ENCODE measurements at places on chromosomes 1 and 21.

DNA sequence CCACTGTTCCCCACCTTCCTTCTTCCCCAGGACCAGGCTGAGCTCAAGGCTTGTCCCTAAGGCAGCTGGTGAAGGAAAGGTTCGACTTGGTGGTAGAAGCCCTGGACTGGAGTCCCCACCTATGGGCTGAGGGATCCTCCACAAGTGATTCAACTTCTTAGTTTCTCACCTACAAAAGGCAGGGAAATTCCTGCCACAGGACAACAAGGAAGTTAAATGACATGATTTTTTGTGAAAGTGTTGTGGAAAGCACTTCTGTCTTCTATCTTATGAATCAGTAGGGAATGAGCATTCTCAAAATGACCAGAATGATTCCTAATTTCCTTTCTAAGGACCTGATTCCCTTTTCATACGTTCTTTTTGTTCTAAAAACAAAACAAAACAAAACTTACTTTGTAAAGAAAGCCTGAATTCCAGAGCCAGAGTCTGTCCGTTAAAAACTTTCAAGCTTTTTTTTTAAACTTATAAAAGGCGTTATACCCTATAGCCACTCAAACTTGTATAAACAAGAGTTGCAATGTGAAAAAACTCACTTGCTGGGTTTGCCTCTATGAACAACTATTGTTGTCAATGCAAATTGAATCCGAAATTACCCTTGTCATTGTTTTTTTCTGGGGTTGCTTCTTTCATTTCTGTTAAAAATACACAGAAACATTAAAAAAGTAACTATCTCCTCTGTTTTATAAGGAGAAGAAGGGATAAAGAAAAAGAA, 12.2 kb downstream of the KCNJ15 start:
- peak; percentile 48 for DNase-seq

DNA sequence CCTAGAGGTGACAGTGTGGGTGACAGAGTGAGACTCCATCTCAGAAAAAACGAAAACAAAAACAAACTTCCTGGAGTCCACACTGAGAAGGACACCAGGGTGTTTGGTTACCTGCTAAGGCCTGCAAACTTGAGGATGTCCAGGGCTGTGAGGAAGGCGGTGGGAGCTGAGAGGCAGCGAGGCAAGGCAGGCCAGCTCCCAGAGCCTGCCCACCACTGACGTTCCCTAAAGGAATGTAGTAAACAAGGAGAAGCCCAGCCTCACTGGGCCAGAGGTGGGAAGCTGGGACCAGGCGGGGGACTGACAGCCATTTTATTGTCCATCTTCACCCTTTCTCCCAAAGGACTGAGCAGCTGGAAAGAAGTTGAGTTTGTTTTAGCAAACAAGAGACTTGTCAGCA, 24.1 kb downstream of the SHISA4 start:
- DNase-seq = no peak

GRCh38 chr1:151807766-151808165, 2.5 kb upstream of the LINGO4 start:
- no peak for DNase-seq

GRCh38 chr1:2480236-2480985, 4.3 kb downstream of the PLCH2 start:
- DNase-seq = no peak

- DNase-seq = no peak
Observed at GRCh38 chr1:201283836-201284553, 689 bp downstream of the PKP1 start.

GRCh38 chr1:55067022-55067778, 27.9 kb downstream of the PCSK9 start:
- DNase-seq = no peak

DNA sequence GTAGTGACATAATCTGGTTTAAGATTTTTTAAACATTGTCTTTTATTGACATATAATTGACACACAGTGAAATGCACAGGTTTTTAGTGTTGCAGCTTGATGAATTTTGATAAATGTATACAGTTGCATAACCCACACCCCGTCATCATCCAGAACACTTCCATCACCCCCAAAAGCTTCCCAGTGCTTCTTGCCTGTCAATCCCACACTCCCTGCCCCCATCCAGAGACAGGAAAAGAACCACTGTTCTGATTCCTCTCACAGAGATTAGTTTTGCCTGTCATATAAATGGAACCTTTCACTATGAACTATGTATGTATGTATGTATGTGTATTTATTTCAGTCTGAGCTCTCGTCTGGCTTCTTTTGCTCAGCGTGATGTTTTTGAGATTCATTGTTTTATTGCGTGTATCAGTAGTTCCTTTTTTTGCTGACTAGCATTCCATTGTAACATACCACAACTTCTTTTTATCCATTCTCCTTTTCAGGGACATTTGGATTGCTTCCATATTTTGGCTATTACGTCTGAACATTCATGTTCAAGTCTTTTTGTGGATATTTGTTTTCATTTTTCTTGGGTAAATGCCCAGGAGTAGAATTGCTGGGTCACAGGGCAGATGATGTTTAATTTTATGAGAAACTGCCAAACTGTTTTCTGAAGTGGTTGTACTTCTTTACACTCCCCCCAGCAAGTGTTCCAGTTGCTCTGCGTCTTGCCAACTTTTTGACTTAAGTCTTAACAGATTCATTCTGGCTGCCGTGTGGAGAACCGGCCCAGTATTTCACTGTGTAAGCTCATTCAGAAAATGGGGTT, 8.7 kb downstream of the UBIAD1 start:
- DNase-seq = no peak

GRCh38 chr1:234614081-234614489, 4.1 kb upstream of the IRF2BP2 start:
- no peak for DNase-seq

- no peak for DNase-seq
Observed at GRCh38 chr1:34131396-34132160, 33.5 kb downstream of the CSMD2 start.

DNA sequence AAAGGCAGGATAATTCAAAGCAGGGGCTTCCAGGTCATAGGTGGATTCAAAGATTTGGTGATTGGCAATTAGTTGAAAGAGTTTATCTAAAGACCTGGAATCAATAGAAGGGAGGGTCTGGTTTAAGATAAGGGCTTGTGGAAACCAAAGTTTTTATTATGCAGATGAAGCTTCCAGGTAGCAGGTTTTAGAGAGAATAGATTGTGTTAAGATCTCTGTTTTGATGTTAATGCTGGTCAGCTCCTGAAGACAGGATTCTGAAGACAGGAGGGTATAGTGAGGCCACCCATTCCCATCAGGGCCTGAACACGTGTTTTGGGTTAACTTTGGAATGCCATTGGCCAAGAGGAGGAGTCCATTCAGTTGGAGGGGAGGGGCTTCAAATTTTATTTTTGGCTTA, 6.1 kb upstream of the PTBP2 start:
- DNase-seq = no peak

- no peak for DNase-seq
Observed at GRCh38 chr1:169586067-169586394, 250 bp downstream of the F5 start.

GRCh38 chr1:10249808-10250457, 39.6 kb downstream of the KIF1B start:
- DNase-seq = no peak

GRCh38 chr1:11289064-11289463, 16.1 kb downstream of the UBIAD1 start:
- DNase-seq = no peak

GRCh38 chr1:180215856-180216625, 14.0 kb upstream of the LHX4 start:
- DNase-seq = no peak

GRCh38 chr1:79785964-79786363, 779.4 kb upstream of the ADGRL4 start:
- DNase-seq = no peak

DNA sequence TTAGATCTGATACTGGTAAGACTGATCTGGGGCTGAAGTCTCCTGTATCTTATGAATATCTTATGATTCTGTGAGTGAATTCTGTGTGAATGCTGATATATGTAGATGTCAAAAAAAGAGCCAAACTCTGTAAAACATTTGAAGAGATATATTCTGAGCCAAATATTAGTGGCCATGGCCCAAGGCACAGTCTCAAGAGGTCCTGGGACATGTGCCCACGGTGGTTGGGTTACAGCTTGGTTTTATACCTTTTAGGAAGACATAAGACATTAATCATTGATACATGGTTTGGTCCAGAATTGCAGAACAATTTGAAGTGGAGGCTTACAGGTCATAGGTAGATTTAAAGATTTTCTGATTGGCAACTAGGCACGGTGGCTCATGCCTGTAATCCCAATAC, 118.3 kb downstream of the KCNK1 start:
- DNase-seq = no peak

Data from epithelial cell of esophagus (primary cell).